Substantia nigra (tissue), 51 donors: ENCODE measurements at places on chromosomes 12 and 14.

DNA sequence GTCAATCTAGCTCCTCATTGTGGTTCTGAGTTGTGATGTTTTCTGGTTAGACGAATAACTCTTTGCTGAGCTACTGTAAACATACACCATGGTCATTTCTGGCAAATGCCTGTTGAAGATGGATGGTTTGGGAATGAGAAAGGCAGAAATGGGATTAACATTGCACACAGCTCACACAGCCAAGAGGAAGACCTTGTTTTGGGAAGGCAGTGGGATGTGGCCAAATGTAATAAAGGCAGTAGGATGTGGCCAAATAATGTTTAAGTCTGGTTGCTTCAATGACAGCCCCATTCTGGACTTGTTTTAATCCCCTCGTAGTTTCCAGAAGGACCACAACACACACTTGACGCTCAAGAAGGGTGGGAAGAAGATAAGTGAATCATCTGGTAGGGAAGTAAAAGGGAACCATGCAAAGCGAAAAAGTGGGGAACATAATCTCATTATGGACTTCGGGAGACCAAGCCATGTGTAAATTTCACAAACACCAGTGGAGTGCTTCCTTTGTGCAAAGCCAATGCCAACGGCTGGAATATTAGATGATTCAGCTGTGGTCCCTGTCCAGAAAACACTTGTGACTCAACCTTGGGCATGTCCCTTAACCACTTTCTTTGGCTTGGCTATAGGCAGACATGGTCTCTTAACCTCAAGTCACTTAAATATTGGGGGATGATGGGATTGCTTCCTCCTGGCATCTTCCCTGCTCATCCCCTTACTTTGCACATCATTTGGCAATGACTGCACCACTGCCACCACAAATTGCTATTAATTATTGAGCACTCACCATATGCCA is 284.4 kb upstream of the CRY1 start:
- no peak for DNase-seq

DNA sequence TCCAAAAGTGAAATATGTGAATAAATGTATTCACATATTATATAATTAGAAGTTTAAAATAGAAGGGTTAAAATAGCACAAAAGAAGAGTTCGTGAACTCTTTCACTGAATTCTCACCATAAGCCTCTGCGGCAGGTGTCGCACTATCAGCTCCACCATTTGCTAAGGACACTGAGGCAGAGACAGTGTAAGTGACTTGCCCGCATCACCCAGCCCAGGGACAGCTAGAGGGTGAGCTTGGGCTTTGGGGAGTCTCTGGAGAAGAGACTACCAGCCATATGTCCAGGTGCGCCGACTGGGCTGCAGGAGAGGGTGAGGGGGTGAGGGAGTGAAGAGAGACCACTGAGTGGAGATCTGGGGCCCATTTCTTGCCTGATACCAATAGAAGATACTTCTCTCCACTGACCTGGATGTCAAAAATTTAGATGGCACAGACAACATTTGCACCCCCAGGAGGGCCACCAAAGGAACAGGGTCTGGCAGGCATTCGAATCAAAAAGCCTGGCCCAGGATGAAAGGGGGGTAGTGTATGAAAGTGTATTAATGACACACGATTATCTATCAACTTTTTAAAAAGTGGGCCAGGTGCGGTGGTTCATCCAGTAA is 28.5 kb downstream of the FAIM2 start:
- no peak for DNase-seq

- DNase-seq = no peak
Observed at GRCh38 chr12:95956557-95957145, 13.5 kb downstream of the AMDHD1 start.

DNA sequence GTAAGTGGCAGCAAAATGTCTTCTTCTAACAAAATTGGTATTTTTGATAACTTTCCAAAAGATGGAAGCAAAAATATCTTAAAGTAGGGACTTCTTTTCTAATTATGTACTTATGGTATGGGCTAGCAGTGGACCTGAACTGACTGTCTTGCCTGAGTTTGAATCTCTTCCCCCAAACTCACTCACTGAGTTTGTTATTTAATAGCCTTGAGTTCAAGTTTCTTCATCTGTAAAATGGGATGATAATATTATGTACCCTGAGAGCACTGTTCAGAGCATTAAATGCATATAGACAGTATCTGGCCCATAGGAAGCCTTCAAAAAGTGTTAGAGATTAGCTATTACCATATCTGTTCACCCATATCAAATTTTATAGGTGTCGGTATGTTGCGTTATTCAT is 210.4 kb upstream of the NUDT4 start:
- DNase-seq = no peak

DNA sequence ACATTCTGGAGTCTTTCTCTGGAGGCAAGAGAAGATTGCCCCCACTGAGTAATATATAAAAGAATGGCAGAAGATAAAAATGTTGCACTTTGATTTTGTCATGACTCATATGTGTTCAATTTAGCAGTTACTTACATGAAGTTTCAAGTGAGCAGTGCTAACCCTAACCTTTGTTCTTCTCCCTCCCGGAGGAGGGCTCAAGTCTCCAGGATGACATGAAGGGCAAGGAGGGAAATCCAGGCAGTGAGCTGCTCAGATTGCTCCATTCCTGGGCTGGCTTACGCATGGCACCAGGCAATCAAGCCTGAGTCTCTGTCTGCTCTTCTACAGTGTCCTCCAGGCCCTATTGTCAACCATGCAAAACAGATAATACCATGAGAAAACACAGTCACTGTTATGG is 322.3 kb downstream of the DUSP6 start:
- no peak for DNase-seq

DNA sequence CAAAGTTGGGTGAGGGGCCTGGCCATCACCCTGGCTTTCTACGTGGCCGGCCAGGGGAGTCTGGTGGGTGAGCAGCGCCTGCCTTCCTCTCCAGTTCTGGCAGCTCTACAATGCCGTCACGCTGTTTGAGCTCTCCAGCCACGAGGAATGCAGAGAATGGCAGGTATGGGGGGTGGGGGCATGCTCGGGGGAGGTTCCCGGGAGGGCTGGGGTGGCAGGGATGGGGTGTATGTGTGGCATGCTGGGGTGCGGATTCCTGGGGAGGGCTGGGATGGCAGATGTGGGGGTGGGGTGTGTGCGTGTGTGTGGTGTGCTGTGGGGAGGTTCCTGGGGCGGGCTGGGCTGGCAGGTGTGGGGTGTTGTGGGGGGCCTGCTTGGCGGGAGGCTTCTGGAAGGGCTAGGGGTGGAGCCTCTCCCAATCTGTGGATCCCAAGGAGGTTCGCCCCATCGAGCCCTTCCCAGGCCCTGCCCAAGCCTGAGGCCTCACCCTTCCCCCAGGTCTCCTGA is 18.5 kb downstream of the RHOF start:
- DNase-seq = no peak

DNA sequence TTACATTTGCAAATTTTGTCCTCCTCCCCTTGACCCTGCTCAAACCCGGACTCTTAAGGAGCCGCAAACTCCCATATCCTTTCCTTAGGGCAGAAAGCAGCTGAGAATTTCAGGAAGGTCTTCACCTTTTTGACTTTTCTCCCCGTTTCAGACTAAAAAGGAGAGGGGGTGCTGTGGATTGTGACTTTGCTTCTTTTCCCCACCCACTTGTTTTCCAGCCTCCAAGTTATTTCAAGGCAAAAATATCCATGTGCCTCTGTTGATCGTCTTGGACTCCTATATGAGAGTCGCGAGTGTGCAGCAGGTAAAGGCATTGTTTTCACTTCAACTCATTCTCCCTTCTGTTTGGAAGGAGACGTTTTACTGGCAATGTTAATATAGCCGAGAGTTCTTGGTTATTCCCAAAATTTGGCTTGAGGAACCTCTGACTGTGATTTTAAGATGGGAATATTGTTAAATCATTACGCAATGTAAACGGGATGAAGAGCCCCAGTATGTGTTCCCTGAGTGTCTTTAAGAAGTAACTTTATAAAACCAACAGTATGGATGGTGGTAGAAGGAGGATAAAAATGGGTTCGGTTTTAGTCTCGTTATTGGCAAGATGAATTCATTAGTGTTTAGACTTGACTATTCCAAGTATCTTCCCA is 663 bp downstream of the LRRK2 start:
- no peak for DNase-seq

DNA sequence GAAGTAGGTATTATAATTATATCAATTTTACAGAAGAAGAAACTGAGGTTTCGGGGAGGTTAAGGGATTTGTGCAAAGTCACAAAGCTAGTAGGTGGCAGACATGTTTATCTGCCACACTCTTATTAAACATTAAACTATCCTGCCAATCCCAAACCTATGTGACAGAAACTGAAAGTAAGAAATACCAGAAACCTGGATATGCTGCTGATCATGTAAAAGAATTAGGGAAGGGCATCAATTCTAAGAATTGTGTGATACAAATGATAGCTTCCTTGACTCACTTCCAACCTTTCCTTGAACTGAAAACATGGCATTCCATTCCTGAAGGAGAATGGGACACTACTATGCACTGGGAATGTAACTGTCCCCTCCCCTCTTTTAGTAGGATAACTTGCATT is 16.9 kb downstream of the TAOK3 start:
- DNase-seq = no peak

- DNase-seq = no peak
Observed at GRCh38 chr12:106364261-106364660, 6.7 kb downstream of the POLR3B start.

DNA sequence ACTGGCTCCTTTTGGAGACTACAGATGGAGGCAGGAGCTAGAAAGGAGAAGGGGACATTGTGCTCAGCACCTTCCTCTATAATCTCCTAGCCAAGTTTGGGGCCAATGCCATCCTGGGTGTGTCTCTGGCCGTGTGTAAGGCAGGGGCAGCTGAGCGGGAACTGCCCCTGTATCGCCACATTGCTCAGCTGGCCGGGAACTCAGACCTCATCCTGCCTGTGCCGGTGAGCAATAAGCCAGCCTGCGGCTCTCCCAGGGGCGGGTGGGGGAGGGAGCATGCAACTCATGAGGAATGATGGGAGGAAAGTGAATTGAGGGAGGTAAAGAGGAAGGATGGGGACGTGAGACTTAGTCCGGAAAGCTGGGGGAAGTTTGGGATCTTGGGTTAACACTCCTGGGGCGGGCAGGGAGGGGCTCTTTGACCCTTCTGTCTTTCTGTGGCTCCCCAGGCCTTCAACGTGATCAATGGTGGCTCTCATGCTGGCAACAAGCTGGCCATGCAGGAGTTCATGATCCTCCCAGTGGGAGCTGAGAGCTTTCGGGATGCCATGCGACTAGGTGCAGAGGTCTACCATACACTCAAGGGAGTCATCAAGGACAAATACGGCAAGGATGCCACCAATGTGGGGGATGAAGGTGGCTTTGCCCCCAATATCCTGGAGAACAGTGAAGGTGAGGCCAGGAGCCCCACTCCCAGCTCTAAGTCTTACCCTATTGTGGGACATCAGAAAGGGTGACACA is 3.3 kb downstream of the ENO2 start:
- DNase-seq = no peak

GRCh38 chr12:34297790-34298164 is 275.5 kb downstream of the ALG10 start:
- no peak for DNase-seq

- no peak for DNase-seq
Observed at GRCh38 chr12:121927813-121928212, 9.4 kb downstream of the CFAP251 start.

GRCh38 chr14:75249251-75249957 is 29.2 kb upstream of the FOS start:
- DNase-seq = no peak

- DNase-seq = no peak
Observed at GRCh38 chr12:79534029-79534867, 156.5 kb downstream of the PAWR start.

GRCh38 chr14:35368139-35368460 is 36.4 kb downstream of the NFKBIA start:
- no peak for DNase-seq

DNA sequence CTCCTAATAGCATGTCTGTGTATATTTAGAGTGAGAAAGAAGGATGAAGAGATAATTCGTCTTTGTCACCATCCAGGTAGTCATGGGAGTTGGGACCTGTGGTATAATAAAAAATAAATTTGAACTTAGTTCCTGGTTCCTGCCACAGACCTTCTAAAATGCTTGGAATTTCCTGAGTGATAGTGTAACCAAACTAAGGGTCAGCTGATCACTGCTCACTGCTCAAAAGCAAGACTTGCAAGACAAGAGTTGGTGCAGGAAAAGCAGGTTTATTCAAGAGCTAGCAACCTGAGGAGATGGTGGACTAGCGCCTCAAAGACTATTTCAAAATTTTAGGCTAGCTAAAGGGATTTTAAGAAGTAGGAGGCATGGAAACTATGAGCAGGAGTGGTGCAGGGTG is 19.1 kb downstream of the ANG start:
- DNase-seq = no peak

DNA sequence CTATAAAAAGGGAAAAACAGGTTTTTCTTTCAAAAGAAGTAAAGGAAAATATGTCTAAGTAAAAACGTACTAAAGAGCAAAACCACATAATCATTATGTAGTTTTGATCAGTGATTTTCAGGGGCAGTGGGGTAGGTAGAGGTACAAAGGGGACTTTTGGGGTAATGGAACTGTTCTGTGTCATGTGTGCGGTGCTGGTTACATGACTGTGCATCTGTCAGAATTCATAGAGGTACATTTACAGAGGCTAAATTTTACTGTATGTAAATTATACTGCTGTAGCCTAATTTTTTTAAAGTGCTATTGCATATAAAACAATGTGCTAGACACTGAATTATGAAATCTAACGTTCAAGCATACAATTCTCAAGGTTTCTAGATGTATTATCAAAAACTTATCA is 2.0 kb downstream of the ESR2 start:
- DNase-seq = no peak

DNA sequence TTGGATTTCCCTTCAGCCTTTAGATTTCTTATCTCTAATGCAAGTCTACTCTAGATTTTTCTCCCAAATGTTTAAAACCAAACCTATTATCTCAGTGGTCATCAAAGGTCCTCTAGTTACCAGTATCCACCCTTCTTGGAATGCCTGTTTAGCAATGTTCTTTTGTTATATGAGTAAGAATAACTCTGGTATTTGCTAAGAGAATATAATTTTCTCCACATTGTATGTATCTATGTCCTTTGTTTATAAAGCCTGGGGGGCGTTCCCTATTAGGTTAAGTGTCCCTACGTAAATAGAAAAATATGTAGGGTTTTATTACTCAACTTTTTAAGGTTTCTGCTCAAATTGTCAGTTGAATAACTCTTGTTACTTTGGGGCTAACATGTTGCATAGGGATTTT is 27.3 kb downstream of the PPM1A start:
- no peak for DNase-seq

DNA sequence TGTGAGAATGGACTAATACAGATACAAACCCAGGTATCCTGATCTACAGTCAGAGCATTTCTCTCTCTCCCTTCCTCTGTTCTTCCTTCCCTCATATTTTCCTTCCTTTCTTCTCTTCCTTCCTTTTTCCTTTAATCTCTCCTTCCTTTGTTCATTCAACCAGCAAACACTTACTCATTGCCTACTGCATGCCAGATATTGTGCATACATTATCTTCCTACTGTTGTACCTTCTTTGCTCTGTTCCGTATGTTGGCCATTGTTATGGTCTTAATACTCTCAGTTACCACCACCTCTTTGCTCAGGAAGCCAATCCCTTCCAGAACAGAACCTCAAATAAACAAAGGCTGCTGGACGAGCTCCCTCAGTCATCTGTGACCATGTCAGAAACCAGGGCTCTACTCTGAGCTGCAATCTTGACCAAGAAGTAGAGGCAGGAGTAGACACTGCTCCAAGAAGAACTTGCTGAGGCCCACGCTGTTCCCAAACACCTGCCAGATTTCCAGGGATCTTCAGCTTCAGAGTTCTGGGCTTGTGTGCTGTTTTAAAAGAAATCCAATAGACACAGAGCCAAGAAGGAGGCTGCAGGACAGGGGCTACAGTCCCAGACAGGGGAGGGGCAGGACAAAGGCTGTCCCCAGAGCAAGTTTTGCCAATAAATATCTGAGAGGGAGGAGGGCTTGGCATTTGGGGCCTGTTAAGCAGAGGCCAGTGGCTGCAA is 526.7 kb upstream of the TBX3 start:
- DNase-seq = peak; percentile 13
